CD4-positive, alpha-beta T cell treated with Interleukin-2 at 100 ng/mL for 4 hours (primary cell): ENCODE measurements at places on chromosomes 7 and 10.

GRCh38 chr10:74382663-74383062 is 231.6 kb downstream of the ADK start:
- DNase-seq = no peak

GRCh38 chr7:95476072-95476847 is 9.5 kb upstream of the ASB4 start:
- DNase-seq = no peak

DNA sequence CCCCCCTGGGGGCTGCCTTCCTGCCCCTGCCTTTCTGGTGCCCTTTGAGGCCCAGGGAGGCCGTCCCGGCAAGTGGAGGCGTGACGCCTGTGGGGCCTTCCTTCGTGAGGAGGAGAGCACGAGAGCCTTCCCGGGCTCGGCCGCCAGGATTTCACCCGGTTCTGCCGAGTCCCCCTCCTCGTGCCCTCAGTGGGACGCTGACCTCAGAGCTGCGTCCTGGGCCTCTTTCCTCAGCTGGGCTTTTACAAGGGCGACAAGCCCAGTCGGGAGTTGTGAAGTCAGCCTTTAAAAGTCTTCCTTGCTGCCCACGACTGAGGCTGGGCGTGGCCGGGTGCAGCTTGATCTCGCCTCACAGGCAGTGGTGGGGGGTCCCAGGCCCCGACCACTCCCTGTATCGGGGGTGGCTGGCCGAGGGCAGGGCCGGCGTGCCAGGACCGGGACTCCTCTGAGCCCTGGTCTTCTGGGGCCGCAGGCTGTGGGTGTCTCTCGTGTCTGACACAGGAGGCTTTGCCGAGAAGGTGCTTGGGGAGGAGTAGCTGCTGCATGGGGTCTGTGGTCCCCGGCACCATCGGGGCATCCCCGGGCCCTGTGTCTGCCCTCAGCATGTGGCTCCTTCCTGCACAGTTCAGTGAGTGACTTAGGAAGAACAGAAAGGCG is 41.8 kb downstream of the FAM20C start:
- DNase-seq = no peak

- no peak for DNase-seq
Measured at GRCh38 chr7:92765725-92766124, 70.6 kb downstream of the CDK6 start.

GRCh38 chr10:7498111-7498510 is 87.3 kb upstream of the SFMBT2 start:
- DNase-seq = no peak

DNA sequence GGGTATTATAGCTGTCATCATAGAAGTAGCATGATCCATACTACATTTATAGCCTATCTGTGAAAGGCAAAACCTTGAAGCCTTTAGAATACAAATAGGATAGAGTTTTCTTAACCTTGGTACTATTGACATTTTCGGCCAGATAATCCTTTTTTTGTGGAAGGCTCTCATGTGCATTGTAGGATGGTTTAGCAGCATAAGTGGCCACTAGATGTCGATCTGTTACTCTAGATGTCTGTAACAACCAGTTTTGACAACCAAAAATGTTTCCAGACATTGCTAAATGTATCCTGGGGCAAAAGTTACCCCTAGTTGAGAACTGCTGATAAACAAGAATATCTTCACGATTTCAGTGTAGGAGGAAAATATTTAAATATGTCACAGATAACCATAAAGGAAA is 319.4 kb upstream of the GALNT17 start:
- DNase-seq = no peak

- DNase-seq = no peak
Measured at GRCh38 chr10:34593930-34594329, 221.2 kb downstream of the PARD3 start.

GRCh38 chr10:94125856-94126255 is 132.1 kb downstream of the PLCE1 start:
- DNase-seq = no peak

GRCh38 chr10:64156166-64156565 is 635.0 kb downstream of the REEP3 start:
- no peak for DNase-seq

DNA sequence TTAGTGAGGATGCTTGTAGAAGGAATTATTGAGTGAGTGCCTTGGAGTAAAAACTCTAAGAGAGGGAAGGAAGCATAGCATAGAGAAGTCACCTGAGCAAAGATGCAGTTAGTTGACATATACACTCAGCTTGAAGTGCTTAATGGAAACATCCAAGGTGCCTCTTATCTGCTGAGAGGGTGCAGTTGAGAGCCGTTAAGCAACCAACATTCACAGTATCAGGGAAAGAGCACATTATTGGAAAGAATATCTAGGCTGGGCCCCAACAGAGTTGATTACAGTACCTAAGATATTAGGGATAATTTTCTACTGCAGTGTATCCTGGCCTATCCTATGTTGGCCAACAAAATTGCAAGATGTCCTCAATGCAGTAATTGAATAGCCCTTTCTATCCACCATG is 302.0 kb downstream of the ETV1 start:
- no peak for DNase-seq

- no peak for DNase-seq
Measured at GRCh38 chr10:44125879-44126278, 259.0 kb downstream of the CXCL12 start.

DNA sequence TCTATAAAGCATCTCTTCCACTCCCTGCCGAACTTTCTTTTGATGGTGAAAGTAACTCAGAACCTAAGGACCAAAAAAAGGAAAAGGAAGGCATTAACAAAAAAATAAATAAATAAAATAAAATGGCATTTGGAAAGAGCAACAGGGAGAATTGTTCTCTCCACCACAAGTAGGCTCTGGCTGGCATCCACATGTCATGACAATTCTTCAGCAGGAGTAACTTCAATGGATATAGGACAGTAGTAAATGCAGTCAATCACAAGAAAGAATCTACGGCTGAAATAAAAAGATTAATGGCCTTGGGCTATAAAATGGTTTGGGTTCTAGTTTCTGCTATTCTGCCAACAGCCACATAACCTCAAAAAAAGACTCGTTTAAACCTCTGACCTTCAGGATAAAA is 23.9 kb downstream of the NCAPG2 start:
- no peak for DNase-seq

DNA sequence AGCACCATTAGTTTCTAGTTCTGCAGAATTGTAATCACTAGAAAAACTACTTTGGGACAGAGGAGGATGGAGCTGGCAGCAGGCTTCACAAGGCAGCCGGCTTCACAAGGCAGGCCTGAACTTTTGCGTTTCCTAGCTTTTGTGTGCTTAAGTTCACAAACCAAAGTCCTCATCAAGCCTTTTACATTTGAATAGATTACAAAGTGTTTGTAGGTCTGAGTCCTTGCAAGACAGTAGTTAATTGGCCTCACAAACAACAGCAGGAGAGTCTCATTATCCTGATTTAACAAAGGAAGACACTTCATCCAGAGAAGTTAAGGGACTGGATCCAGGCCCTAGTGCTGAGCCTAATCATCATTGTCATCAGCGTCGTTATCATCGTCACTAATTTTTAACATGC is 147.8 kb upstream of the AUTS2 start:
- no peak for DNase-seq

- no peak for DNase-seq
Measured at GRCh38 chr10:119309423-119309770, 102.0 kb downstream of the GRK5 start.
